Stimulated activated CD8-positive, alpha-beta memory T cell treated with anti-CD3 and anti-CD28 coated beads, Interleukin-7, amount 100 ng/mL, for 48 hours (primary cell): ENCODE measurements at places on chromosomes 11 and 22.
A peak's percentile ranks its signal among the peaks of the same experiment; 100 is the strongest.

DNA sequence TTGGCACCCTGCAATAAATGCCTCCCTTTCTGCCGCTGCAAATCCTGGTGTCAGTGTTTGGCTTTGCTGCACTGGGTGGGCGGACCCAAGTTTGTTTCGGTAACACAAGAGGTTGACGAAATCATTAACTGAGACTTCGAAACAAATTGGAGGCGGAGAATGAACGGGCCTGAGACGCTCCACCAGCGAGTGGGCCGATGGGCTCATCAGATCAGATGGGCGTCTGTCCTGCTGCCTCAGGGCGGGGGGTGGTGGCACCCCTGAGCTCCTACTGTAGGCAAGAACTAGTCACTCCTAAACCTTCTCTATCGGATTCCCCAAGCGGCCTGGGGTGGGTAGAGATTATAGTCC is 918 bp upstream of the CAPN5 start:
- no peak for DNase-seq

GRCh38 chr11:77455740-77456139 is 18.2 kb downstream of the PAK1 start:
- no peak for DNase-seq

- DNase-seq: no peak
Observed at GRCh38 chr11:9861860-9862725, 198.2 kb downstream of the SWAP70 start.

DNA sequence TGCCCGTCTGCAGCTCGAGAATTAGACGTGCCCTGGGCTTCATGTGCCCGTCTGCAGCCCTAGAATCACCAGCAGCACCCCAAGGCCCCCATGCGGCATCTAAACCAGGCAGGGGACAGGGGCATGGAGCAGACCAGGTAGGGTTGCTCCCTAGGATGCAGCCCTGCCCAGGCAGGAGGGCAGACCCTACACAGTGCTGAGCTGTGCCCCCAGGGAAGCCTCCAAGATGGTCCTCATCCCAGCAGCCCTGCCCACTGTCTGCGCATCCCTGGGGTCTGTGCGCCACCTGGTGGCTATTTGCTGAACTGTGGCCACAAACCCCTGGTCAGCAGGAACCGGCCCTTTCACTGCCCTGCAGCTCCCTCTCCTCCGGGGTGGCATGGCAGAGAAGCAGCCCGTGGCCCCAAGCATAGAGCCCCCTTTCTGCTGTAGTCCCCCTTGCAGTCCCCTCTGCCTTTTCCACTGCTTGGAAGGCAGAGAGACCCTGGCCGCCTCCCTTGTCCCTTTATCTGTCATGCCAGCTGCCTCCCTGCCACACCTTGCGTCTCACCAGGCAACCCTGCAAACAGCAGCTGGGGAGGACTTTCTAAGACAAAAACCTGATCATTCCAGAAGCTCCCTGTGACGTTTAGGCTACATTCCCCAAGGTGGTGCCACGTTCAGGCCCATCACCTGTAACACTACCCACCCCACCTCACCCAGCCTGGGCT is 86.6 kb downstream of the KCNQ1 start:
- DNase-seq: peak; percentile 30

DNA sequence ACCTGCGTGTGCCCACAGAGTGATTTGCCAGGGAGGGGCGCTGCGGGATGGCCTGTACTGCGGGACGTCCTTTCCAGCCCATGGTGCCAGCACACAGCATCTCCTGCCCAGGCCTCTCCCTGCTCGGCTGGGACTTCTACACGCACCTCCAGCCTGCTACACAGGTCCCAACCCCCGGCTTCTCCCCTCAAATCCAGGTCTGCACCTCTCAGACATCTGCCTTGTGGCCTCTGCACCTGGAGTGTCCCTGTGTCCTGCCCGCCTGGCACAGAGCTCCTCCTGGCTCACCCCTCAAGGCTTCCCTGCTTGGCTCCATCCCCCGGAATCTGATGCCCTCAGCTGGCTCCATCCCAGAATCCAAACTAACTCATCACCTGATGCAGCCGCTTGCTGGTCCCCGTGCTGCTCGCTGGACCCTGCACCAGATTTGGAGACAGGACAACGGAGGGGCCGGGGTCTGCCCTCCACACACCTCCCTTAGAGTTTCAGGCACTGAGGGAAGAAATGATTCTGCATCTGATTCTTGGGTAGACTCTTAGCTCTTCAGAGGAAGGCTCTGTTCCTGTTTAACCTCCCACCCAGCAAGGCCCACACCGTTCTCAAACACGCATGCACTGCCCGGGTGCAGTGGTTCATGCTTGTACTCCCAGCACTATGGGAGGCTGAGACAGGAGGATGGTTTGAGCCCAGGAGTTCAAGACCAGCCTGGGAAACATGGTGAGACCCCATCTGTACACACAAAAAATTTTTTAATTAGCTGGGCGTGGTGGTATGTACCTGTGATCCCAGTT is 4.0 kb upstream of the LSP1 start:
- DNase-seq: no peak

DNA sequence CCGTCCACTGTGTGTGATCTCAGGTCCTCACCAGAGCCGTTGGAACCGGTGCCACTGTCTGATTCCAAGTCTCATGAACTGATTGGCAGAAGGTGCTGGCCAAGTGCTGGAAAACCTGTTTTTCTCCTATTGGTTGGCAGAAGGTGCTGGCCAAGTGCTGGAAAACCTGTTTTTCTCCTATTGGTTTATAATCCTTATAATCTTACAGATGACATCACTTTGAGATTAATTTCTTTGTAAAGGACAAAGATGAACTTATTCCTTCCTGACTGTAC is 1106.3 kb downstream of the BRD1 start:
- no peak for DNase-seq

- DNase-seq: no peak
Observed at GRCh38 chr11:46105134-46105628, 16.1 kb downstream of the PHF21A start.

DNA sequence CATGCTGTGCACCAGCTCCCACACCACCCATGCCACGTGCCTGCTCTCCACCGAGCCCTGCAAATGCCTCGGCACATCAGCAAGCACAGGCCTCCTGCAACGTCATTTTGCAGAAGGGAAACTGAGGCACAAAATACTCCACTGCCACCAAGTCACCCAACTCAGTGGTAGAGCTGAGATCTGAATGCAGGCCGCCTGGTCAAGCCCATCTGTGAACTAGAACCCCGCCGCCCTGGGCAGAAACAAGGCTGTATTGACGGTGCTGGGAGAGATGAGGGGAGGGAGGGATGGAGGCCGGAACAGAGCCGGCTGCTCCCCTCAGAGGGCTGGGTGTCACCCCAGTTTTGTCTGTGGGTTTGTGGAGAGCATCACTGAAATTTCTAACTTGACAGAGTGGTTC is 81.4 kb downstream of the CDKN1C start:
- no peak for DNase-seq

DNA sequence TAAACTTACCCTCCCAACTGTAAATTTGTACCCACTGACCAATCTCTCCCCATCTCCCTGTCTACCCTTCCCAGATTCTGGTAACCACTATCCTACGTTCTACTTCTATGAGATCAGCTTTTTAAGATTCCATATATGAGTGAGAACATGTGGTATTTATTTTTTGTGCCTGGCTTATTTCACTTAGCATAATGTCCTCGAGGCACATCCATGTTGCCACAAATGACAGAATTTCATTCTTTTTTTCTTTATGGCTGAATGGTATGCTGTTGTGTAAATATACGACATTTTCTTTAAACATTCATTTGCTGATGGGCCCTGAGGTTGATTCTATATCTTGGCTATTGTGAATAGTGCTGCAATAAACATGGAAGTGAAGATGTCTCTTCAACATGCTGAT is 74.7 kb upstream of the RRM1 start:
- DNase-seq: no peak

DNA sequence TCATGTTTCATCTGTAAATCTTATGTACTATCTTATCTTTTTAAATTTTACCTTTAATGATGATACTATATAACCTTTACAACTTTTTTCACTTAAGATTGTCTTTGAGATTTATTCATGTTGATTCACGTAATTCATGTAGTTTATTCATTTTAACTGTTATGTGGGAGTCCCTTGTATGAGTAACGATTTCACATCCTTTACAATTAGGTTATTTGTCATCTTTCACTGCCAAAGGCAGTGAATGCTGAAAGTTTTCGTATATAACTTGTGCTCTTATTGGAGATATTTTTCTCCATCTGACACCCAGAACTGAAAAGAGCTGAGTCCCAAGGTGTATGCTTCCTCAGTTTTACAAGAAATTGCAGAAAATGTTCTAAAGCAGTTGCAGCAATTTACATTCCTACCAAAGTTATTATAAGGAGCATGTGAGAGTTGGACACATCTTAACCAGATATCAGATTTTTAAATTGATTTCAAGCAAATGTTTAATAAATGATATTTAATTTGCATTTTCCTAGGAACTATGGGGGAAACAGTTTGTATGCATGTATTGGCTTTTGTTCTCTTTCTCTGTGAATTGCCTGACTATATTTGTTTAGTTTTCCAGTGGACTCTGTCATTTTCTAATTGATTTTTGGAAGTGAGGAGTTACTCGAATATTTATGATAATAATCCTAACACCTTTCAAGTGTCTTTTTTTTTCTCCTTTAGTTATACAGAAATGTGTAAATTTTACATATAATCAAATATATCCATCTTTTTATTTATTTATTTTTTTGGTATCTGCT is 6.4 kb downstream of the ARL14EP start:
- no peak for DNase-seq

GRCh38 chr11:64379160-64379559 is 20.2 kb downstream of the RPS6KA4 start:
- DNase-seq: no peak

GRCh38 chr11:69734841-69735240 is 31.0 kb upstream of the FGF19 start:
- no peak for DNase-seq

- no peak for DNase-seq
Observed at GRCh38 chr11:46607516-46607915, 9.5 kb downstream of the HARBI1 start.

DNA sequence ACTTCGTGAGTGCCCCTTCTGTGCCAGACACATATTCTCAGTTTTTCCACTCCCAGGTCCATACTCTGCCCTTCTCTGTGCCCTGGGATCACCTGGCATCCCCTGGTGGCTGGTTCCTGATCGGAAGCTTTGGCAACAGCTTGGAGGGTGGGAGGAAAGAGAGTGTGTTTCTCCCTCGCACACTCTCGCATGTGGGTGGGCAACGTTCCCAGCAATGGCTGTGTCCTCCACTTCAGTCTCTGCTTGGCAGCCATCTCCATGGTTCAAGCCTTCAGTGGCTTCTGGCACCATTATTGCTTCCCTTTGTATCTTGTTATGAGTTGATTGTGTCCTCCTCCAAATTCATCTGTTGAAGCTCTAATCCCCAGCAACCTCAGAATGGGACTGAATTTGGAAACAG is 342.7 kb upstream of the SYN3 start:
- DNase-seq: no peak

- DNase-seq: peak; percentile 21
Observed at GRCh38 chr11:67006029-67006884, 16.7 kb upstream of the SYT12 start.

- no peak for DNase-seq
Observed at GRCh38 chr22:37985751-37986281, 1.5 kb upstream of the SOX10 start.

GRCh38 chr11:2432628-2433071 is 11.7 kb downstream of the TRPM5 start:
- no peak for DNase-seq

- no peak for DNase-seq
Observed at GRCh38 chr11:65503949-65504673, 5.3 kb downstream of the MALAT1 start.

GRCh38 chr22:50085211-50085972 is at the start of gene MLC1:
Gene MLC1, minus strand, starts transcription at chr22:50085426. Its CDS starts 524 bp downstream, at chr22:50084902.
- DNase-seq: no peak

DNA sequence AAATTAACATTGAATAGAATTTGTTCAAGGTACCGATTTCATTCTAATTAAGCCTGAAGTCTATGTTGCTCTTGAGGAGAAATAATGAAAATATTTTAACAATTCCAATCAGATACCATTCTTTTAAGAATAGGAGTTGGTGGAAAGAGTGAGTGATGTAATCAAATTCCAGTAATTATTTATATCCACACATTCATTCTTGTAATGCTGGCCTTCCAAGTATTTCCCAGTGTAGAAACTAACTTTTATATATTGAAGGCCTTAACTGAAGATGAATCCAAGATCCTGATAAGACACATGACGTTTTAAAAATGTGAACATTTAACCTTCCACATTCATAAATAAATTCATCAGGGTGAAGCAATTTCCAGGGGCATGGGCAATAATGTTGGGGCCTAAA is 36.6 kb upstream of the PAX6 start:
- DNase-seq: no peak

DNA sequence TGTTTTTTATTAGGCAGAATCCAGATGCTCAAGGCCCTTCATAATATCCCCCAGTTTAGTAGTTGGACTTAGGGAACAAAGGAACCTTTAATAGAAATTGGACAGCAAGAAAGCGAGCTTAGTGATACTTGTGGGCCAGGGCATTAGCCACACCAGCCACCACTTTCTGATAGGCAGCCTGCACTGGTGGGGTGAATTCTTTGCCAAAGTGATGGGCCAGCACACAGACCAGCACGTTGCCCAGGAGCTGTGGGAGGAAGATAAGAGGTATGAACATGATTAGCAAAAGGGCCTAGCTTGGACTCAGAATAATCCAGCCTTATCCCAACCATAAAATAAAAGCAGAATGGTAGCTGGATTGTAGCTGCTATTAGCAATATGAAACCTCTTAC is 1.4 kb downstream of the HBB start:
- DNase-seq: no peak

GRCh38 chr11:67264877-67265632 is 1.2 kb upstream of the GRK2 start:
- DNase-seq: no peak

DNA sequence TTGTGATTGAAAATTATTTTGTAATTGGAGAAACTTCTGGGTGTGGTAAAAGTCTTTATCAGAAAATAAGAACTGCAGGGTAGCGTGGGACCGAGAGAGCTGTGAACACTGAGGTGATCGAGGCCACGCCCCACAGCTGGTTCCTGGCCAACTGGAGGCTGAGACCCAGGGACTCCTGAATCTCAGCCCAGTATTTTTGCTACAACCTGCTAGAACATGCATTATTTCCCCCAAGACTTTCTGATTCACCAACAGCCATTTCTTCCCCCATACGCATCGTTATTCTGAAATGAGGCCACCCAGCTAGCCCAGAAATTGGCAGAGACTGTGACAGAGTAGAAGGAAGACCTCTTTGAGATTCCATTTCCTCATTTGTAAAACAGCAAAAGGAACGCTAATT is 3.4 kb upstream of the FGF19 start:
- no peak for DNase-seq

GRCh38 chr11:2789791-2790567 is 90.2 kb upstream of the KCNQ1OT1 start:
- no peak for DNase-seq

DNA sequence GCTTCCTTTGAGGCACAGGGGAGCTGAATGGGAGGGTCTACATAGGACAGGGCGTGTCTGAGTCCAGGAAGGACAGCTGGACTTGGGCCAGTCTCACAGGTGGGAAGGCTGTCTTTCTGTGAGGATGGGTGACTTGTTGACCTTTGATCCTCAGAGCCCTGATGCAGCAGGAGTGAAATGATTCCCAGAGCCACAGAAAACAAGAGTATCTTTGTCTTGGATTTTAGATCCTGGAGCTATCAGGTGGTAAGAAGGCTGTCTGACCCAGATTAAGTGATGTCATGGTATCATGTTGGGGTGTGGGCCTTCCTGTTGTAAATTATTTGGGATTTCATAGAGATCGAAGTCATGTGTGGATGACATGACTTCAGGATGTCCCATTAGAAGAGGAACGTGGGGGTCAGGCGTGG is 15.0 kb downstream of the PTPRJ start:
- no peak for DNase-seq

- DNase-seq: no peak
Observed at GRCh38 chr11:64721359-64721699, 1.7 kb downstream of the NRXN2 start.

GRCh38 chr22:48491451-48491941 is 1336.2 kb downstream of the BRD1 start:
- no peak for DNase-seq
